ENCODE measurements at places on chromosomes 3 and 15.

DNA sequence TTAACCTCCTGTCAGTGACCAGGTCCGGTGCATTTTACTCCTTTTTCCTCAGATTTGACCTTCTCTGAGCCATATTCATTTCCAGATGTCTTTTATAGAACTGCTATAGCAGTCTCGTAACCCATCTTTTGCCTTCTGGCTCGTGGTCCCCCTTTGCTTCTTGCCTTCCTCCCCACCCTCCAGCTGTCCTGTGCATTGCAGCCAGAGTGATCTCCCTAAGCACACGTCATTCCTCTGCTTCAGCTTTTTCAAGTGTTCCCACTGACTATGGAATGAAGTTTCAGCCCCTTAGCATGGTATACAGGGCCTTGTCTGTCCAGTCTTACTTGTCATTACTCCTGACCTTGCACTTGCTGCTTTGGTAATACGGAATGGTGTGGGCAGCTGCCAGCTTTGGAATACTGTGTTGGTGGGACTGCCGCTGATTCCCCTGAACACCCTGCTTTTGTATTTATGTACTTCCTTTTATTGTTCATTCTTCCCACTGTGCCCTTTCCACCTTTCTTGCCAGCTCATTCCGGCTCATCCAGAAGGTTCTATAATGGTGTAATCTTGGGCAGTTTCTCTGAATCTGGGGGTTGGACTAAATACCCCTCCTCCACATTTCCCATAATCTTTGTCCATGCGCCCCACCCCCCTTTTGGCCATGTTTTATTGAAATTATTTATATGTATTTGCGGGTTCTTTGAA lies 38.9 kb downstream of the SLC25A26 start:
- no peak for DNase-seq

DNA sequence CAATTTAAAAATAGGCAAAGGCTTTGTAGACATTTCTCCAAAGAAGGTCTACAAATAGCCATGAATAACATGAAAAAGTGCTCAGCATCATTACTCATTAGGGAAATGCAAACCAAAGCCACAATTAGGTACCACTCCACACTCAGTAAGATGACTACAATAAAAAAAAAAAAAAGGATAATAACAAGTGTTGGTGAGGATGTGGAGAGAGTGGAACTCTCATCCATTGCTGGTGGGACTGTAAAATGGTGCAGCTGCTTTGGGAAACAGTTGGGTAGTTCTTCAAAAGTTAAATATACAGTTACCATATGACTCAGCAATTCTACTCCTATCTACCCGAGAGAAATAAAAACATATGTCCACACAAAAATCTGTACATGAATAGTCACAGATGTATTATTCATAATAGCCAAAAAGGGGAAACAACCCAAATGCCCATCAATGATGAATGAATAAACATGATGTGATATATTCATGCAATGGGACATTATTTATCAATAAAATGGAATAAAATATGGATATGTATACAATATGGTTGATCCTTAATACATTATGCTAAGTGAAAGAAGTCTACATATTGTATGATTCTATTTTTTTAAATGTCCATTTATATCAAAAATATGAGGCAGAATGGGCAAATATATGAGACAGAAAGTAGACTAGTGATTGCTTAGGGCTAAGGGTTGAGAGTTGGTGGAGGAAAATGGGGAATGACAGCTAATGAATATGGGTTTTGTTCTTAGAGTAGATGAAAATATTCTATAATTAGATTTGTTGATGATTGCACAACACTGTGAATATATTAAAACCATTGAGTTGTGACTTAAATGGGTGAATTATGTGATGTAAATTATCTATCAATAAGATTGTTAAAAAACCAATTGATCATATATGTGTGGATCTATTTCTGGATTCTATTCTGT lies 66.1 kb upstream of the SMAD3 start:
- DNase-seq = no peak

- DNase-seq = no peak
Observed at GRCh38 chr3:35184775-35185174, 454.6 kb upstream of the ARPP21 start.

DNA sequence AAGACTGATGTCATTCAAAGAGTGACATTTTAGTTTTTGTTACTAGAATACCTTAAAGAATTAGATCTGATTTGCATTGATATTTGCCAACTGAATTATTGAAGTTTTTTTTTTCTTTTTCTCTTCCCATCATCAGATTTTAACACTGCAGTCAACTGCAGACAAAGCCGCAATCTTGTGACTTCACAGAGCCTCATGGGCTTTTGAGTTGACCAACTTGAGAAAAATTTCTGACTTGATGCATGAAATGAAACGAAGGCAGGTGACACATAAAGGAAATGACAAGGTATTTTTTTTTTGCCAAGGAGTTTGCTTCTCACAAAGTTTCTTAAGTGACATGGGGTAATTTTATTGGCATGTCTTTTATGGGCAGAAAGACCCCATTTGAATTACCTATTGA lies 383.7 kb downstream of the GAP43 start:
- no peak for DNase-seq

DNA sequence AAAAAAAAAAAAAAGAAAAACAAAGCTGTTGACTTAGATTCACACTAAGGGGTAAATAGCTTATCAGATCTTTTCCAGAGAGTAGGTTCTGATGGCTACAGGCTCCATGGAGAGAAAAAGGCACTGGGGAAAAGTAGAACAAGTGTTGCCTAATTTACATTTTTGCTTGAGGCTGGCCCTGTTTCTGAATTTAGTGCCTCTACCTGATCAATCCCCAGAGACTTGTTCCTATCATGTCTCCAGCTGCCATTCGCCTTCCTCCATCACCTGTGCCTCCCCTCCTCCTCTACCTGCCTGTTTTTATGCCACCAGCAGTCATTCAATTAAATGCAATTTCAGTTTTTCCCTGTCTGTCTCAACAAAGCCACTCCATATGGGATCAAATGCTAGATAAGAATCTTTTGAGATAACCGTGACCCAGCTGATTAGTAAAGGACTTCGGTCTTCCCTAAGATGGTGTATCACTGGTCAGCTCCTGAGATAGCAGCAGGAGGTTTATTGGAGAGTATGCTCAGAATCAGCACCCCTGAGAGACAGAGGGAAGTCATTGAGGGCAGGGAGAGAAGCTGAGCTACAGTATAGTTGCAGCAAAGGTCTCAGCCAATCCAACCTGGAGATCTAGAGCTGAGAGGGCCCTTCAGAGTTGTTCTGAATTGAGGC lies 88.1 kb upstream of the GADL1 start:
- no peak for DNase-seq

DNA sequence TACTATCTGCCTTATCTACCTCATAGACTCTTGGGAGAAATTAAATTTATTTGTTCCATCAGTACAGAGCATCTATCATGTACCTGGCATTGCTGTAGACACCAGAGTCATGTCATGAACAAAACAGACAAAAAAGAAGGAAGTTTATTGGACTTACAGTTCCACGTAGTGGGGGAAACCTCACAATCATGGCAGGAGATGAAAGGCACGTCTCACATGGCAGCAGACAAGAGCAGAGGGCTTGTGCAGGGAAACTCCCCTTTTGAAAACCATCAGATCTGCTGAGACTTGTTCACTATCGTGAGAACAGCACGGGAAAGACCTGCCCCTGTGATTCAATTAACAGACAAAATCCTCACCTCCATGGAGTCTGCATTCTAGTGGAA lies 25.6 kb upstream of the ACAP2 start:
- no peak for DNase-seq

- DNase-seq = no peak
Observed at GRCh38 chr3:53150247-53151085, 10.5 kb upstream of the PRKCD start.

GRCh38 chr15:89500397-89501270 lies 4.3 kb upstream of the RHCG start:
- no peak for DNase-seq

DNA sequence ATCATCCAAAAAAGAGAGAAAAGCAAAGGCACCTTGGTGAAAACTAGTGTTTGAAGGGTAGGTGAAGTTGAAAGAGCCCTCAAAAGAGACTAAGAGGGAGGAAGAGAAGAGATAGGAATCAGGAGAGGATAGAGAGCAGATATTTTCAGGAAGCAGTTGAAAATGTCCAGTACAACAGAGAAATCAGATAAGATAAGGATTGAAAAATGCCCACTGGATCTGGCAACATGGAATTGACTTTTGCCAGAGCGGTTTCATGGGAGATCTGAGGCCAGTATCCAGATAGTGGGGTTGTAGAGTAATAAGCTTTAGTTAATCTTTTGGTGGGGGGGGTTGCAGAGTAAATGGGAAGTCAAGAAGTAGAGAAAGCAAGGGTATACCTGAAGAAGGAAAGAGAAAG lies 337.4 kb downstream of the IL5RA start:
- no peak for DNase-seq

- DNase-seq = no peak
Observed at GRCh38 chr3:46297658-46298423, 55.6 kb downstream of the CCR3 start.

- DNase-seq = no peak
Observed at GRCh38 chr15:73760330-73761329, 7.5 kb upstream of the INSYN1 start.

GRCh38 chr3:142269767-142270166 lies 44.4 kb upstream of the GK5 start:
- DNase-seq = no peak

DNA sequence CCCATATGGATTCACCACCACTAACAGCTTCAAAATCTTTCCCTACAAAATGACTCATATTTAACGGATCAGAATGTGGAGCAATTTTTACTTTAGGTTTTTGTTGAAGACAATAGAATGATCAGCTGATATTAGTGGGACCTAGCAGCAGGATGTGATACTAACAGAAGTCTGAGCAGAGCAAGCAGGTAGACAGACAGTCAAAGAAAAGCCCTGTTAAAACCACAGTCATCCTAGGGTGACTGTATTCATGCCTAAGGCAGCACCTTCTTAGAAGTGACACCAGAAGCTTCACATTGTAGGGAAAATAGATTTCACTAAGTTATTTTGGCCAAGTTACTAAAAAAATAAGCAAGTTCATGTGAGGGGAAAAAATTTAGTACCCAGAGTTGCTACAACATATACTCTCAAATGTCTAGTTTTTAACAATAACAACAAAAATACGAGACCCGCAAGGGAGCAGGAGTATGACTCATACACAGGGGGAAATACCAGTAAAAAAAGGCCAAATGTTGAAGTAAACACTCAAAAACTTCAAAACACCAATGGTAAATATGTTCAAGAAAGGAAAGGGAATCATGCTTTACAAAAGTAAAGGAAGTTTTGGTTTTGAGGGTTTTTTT lies 590.9 kb downstream of the EPHA3 start:
- DNase-seq = no peak

- DNase-seq = no peak
Observed at GRCh38 chr15:47812470-47812999, 95.2 kb downstream of the SEMA6D start.

GRCh38 chr3:12187448-12188327 lies 29.0 kb upstream of the TIMP4 start:
- peak; percentile 50 for DNase-seq

DNA sequence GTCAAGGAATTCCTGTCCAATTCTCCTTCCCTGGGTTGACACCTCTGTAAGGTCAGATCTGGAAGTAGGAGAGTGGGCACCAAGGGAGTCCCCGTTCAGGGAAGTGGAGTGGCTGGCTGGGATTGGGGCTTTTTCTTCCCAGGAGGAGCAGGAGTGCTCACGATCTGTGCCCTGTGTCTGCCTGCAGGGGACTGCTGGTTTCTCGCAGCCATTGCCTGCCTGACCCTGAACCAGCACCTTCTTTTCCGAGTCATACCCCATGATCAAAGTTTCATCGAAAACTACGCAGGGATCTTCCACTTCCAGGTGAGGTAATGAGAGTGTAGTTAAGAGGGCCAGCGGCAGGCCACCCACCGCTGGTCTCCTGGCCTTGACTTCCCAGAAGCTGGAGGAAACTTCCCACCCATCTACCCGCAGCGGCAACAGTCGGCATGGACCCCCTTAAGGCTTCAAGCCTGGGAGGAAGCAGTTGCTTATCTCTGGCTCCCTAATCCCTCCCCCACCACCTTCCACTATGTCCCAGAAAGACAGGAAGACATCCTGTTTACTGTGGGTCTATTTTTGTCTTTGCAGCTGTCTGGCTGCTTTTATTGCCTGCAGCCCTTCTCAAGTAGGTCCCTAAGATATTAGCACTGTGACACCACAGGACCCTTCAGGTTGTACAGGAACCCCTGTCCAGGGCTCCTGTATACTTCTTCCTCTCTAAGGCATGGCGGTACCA lies 26.8 kb downstream of the CAPN3 start:
- no peak for DNase-seq

GRCh38 chr3:169811631-169812331 lies 889 bp upstream of the LRRIQ4 start:
- DNase-seq = no peak

- DNase-seq = no peak
Observed at GRCh38 chr15:82798531-82799166, 7.2 kb downstream of the FSD2 start.

DNA sequence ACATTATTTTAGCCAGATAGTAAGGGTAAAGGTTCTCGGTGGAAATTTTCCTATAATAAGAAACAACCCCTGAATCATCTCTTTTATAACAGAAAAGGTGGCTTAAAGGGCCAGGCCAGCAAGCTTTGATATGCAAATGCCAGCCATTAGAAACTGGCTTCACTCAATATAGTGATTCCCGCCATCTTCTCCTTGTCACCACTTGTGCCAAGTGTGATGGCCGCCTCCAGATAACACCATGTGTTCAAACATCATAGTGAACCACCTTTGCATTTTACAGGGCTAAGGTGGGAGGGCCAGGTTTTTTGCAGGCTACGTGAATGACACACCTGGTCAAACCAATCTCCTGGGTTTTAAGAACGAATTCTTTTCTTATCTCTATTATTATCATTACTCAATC lies 31.3 kb downstream of the NCEH1 start:
- no peak for DNase-seq

DNA sequence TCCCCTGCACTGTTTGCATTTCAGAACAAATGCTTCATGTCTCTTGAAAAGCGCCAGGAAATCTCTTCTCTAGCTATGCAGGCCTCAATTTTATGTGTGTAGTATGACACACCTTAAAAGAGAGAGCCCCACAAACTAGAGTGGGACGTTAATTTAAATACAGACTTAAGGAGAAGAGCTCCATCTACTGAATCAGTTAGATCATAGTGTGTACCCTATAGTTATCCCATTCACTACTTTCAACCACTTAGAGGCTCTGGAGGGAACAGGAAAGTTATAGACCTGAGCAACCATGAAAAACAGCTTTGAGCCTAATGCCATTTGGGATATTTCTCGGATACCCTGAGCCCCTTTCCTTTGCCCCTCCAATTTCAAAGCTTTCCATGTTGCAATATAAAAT lies 153.7 kb downstream of the TIGIT start:
- DNase-seq = no peak

- no peak for DNase-seq
Observed at GRCh38 chr3:124084022-124084881, 92.3 kb upstream of the ROPN1 start.

DNA sequence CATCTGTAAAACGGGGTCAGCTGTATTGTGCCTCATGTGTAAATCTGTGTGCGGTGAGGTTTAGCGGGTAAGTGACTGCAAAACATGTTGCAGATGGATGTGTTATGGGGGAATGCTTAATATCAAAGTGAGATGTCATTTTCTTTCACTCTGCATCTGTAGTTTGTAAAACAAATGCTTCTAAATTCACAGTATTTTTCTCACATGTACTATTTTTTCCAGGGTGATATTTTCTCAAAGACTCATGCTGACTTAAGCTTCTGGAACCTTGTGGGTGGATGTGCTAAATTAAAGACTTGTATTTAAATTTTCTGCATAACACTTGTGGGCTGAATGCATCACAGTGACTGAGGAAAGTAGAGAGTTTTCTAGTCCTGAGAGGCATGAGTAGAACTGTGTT lies 115.2 kb upstream of the TP63 start:
- DNase-seq = no peak

All from activated T-helper 2 cell treated with anti-CD3 and anti-CD28 coated beads, Interferon-gamma antibody, Interleukin-2, Interleukin-4, amounts not matched to agents 10 μg/mL and 5 μg/mL and 100 μg/mL, durations not matched to agents 14 hours and 24 hours and 36 hours (primary cell).